Smooth muscle cell of trachea (primary cell): ENCODE measurements at places on chromosomes 3 and 15. TPM values are rescaled to one million over a fixed set of nuclear protein-coding genes. Genes with fewer than 3 reads are reported as not detected.

ACKR2 gene
- 0.15 and 0.17 TPM in 2 replicates for total RNA-seq

PLOD2 gene
- total RNA-seq: 66.2 and 73.2 TPM in 2 replicates

PATL2 gene
- total RNA-seq: 1.2 and 1.3 TPM in 2 replicates

UNC45A gene
- 110 and 131 TPM in 2 replicates for total RNA-seq

CPNE9 gene
- not detected in 2 replicates for total RNA-seq

ITIH1 gene
- total RNA-seq: not detected in 2 replicates

CILP gene
- total RNA-seq: 0.29 and 5.0 TPM in 2 replicates

SPATA12 gene
- total RNA-seq: under 0.01 and 0.15 TPM in 2 replicates

GOLGA8G gene
- total RNA-seq: not detected in 2 replicates

KLHL40 gene
- total RNA-seq: not detected in 2 replicates

FBXO40 gene
- under 0.01 TPM in 1 of 2 replicates, not detected in the other for total RNA-seq

EPHA6 gene
- not detected in 2 replicates for total RNA-seq

UNC13C gene
- total RNA-seq: not detected in 2 replicates

TEX55 gene
- total RNA-seq: not detected in 2 replicates

ZCWPW2 gene
- total RNA-seq: 0.66 and 1.3 TPM in 2 replicates

RTP3 gene
- total RNA-seq: not detected in 2 replicates

THOC7 gene
- total RNA-seq: 32.1 and 70.7 TPM in 2 replicates
